ENCODE measurements at places on chromosomes 2 and 18.

GRCh38 chr18:50559752-50560680, at the start of gene MAPK4:
Gene MAPK4, plus strand, starts transcription at chr18:50560087. Its CDS starts 103,872 bp downstream, at chr18:50663959.
- DNase-seq, result no peak

DNA sequence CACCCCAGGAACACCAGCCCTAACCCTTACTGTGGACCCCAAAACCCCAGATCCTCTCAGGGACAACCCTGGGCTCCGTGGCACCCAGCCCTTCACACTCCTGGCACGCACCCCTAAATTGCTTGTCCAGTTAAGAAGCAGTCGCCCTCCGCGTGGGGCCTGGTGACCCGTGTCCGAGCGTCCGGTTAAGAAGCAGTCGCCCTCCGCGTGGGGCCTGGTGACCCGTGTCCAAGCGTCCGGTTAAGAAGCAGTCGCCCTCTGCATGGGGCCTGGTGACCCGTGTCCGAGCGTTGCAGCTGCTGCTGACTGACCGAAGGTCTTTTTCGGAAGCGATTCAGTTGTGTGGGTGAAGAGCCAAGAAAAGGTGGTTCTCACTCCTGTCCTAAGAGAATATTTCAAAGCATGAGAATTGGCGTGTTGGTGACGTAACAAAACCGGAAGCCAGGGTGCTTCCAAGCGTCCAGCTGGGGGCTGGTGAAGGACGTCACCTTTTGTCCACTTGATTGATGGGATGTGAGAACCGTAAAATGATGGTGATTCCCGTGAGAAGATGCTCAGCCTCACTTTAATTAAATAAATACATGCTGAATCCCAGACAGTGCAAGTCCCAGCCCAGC, 70.5 kb downstream of the KCNG2 start:
- no peak for DNase-seq

- no peak for DNase-seq
Observed at GRCh38 chr2:104412384-104412783, 441.5 kb upstream of the POU3F3 start.

DNA sequence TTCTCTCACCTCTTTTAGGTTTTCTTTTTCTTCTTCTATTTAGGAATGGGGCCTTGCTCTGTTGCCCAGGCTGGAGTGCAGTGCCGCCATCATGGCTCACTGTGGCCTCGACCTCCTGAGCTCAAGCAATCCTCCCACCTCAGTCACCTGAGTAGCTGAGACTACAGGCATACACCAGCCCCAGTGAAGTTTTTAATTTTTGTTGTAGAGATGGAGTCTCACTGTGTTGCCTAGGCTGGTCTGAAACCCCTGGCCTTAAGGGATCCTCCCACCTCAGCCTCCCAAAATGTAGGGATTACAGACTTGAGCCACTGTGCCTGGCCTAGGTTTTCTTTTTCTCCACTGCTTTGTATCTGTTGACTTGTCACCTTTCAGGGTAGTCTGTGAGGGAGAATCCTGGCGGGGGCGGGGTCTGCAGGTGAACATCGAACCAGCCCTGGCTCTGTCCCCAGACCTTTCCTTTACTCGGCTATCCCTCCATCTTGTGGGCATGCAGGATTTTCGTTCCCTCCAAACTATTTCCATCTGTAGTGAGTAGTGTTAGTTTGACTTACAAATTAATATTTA, 21.7 kb downstream of the NCK2 start:
- DNase-seq, result no peak

DNA sequence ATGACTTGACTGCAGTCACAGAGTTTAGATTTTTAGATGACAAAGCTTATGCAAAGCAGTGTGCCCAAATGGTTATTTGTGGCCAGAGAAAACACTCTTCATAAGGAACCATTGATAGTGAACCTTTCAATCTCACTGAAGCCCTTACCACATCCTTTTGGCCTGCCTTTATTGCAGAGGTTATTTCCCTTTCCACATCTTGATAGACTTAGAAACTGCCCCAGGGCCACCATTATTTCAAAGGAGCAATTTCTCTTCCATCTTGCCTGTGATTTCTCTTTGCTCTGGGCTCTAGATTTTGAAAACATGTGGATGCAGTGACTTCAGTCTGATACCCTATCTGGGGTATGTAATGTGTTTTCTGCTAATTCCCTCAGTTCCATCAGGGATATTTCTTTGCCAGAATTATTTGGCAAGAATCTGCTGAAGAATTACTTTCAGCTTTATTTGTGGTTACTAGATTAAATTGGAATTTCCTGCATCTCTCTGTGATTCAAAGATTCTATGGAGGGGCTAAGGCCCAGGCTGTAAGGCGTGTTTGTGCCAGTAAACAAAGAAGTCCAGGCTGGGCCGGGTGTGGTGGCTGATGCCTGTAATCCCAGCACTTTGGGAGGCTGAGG, 51.0 kb downstream of the MOGAT1 start:
- DNase-seq, result no peak

GRCh38 chr2:136253288-136254004, 135.5 kb upstream of the CXCR4 start:
- DNase-seq, result no peak
